ENCODE measurements at places on chromosomes 1 and 21.

DNA sequence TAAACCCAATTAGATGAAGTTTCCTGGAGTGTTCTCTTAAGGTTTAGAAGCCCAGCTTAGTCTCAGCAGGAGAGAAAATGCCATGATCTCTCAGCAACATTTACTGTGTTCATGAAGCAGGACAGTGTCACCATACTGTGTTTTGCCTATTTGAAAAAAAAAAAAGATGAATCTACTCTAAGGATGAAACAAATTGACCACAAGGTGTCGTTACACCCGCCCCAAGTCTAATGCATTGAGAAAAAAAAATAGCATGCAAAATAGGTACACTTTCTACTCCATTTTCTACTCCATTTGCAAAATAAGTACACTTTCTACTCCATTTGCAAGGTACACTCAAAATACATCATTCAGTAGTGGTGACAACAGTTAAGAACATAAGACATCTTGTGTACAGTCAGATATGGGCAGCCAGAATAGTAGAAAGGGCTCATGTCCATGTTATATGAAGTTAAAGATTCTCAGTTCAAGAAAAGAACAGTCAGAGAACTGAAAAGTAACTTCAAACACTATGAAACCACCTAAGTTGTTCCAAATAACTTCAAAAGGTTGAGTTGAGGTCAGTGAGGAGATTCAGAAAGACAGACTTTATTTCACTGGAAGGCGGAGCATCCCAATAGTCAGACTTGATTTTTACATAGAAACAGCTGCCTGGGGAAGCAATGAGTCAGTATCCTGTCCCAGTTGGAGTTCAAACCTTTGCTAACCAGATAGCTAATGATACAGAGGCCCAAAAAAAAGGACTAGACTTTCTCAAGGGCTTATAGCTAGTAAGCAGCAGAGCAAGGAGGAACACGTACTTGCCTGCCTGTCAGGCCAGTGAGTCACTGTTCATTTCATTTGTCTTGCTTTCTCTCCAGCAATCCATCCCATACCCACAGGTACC, 13.3 kb downstream of the PLPPR5 start:
- no peak for DNase-seq

- DNase-seq, result no peak
These were observed 121.1 kb downstream of the RUNX1 start for GRCh38 chr21:34927992-34928391.

DNA sequence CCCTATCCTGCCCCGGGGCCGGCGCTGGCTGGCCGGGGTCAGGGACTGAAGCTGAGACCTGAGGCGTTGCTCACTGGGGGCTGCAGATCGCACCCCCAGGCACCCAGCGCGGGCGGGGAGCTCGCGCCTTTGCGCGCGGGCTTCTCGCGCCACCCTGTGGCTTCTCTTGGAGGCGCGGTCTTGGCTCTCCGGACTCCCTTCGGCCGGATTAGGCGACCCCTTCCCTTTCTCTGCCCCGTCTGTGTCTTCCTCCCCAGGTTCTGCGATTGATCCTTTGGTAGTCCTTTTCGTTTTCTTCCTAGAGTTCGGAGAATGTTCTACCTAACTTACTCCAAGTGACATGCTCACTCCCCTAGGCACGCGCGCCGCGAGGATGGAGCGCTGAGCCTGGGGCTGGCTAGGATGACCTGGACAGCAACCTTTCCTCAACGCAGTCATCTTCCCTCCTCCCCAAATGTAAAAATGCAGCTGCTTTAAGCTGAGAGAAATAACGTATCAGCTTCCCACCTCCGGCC, 495 bp upstream of the NTRK1 start:
- peak; percentile 81 for DNase-seq

DNA sequence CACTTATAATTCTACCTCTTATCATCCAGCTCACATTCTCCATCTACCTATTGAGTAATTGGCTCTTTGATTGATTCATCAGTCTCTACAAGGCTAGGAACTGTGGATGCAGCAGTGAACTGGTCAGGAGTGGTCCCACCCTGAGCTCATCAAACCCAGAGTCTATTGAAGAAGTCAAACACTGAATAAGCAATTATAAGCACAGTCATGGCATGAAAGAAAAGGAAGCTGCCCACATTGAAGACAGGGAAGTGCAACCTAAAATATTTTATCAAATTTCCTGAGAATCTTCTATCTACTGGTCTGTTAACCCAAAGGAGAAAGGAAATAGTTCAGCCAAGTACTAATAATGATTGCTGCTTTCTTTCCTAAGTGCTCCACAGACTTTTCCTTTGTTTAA, 35.7 kb downstream of the ACP6 start:
- DNase-seq, result no peak

GRCh38 chr1:171397851-171398469, 84.0 kb downstream of the FMO4 start:
- no peak for DNase-seq

DNA sequence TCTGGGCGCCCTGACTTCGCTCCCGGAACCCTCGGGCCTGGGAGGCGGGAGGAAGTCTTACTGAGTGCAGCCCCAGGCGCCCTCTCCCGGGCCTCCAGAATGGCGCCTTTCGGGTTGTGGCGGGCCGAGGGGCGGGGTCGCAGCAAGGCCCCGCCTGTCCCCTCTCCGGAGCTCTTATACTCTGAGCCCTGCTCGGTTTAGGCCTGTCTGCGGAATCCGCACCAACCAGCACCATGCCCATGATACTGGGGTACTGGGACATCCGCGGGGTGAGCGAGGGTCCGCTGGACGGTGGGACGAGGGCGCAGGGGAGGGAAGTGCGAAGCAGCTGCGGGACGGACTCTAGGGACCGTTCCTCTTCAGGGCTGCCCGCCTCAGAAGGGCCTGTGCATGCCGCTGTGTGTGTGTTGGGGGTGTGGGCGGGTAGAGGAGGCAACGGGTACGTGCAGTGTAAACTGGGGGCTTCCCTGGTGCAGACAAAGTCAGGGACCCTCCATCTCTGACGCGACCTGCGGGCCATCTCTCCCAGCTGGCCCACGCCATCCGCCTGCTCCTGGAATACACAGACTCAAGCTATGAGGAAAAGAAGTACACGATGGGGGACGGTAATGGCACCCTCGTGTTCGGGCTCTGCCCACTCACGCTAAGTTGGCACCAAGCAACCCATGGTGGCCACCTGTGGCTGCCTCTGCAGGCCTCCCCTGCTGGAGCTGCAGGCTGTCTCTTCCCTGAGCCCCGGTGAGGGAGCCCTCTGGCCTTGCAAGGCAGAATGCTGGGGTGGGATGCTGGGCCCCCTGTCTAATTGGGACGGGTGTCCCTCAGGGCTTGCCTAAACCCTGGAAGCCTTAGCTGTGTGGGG, at the start of gene GSTM1:
GSTM1 (plus strand) TSS at position 177 of the 859 bp plus-strand sequence; CDS start at position 234, 57 bp downstream.
- no peak for DNase-seq

DNA sequence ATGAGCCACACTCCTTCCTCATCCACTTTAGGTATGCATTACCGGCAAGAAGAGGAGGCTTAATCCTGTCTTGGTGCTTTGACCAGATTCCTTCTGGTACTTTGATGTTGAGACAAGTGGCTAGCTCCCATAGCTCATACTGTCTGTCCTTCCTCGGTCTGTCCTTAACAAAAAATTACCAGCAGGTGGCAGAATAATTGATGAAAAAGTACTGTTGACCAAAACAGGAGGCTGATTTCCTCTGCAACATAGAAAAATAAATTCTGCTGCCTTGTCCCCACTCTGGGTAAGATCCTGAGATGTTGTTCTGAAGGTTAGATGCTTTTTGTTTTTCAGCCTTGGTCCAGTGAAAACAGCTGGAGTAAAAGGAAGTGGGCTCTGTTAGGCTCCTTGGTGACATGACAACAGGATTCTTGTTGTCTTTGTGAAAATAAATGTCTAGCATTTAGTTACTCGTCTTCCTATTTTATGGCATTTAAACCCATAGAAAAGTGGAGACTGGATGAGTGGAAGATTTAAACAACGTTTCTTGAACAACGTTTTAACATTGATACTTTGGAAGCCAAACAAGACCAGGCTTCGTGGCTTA, 11.2 kb upstream of the HJV start:
- no peak for DNase-seq

- no peak for DNase-seq
These were observed 891 bp downstream of the HMGN1 start for GRCh38 chr21:39348040-39348354.

- no peak for DNase-seq
These were observed 7.7 kb downstream of the P3H1 start for GRCh38 chr1:42759114-42759513.

GRCh38 chr1:50873458-50874187, 86.4 kb downstream of the FAF1 start:
- peak; percentile 71 for DNase-seq

GRCh38 chr1:44606701-44607281, 67.5 kb downstream of the TMEM53 start:
- DNase-seq, result no peak

GRCh38 chr1:168845140-168845539, 116.1 kb upstream of the DPT start:
- no peak for DNase-seq

DNA sequence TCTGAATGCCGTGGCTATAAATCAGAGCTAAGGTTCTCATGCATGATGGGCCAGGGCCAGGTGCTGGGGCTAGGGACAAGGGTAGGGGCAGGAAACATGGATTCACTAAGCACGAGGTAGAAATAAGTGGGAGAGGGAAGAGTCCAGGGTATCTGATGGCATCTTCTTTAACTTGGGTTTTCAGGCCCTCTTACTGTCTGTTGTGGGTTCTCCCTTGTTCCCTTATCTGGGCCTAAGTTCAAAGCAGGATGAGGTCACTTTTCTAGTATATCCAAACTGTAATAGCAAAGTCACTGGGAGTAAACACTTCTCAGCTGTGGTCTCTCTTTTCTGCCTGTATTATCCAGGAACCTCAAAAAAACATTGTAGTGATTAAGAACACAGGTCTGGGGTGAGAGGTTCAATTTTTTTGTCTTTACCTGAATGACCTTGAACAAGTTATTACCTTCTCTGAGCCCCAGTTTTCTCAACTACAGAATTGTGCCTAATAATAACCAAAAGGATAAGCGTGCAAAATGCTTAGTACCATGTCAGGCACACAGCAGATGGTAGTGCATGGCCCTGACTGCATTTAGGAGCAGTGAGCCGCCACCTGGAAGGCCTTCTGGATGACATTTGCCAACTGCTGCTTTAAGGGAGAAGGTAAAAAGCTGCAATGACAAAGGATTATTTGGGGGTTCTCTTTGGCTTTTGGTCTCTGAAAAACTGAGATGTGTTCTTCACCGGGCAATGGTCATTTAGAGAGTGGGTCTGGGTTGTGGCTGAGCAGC, 53.6 kb upstream of the A3GALT2 start:
- DNase-seq, result no peak

GRCh38 chr1:64829411-64830029, 84.6 kb downstream of the RAVER2 start:
- DNase-seq, result no peak

- no peak for DNase-seq
These were observed 14.7 kb upstream of the BOLA1 start for GRCh38 chr1:149884433-149885338.

GRCh38 chr1:76840278-76840677, 27.0 kb upstream of the ST6GALNAC5 start:
- no peak for DNase-seq

DNA sequence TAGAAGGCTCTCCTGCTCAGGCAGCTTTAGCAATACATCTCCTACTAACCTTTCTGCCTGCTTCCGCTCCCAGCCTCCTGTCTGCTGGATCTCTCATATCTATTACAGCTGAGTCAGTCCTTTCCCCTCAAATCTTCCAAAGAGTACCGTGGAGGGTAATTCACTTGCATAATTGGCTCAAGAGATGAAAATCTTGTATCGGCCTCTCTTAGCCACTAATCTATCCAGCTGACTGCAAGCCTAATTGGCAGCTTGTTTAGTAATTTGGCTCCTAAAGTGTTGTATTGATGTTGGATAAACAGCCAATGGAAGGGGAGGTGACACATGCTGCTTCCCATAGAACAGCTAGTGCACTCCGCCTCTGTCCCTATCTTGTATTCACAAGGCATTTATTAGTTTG, 195.7 kb downstream of the GPATCH2 start:
- no peak for DNase-seq

- no peak for DNase-seq
These were observed 51.1 kb upstream of the RBM15 start for GRCh38 chr1:110288111-110288510.

- no peak for DNase-seq
These were observed 19.7 kb downstream of the SLC5A9 start for GRCh38 chr1:48242141-48242736.

- DNase-seq, result no peak
These were observed 191.7 kb downstream of the GIPC2 start for GRCh38 chr1:78237364-78237916.
